H9 (cell line): ENCODE measurements at places on chromosomes 4 and X. TPM values are rescaled to one million over a fixed set of nuclear protein-coding genes. Genes with fewer than 3 reads are reported as not detected.

DNA sequence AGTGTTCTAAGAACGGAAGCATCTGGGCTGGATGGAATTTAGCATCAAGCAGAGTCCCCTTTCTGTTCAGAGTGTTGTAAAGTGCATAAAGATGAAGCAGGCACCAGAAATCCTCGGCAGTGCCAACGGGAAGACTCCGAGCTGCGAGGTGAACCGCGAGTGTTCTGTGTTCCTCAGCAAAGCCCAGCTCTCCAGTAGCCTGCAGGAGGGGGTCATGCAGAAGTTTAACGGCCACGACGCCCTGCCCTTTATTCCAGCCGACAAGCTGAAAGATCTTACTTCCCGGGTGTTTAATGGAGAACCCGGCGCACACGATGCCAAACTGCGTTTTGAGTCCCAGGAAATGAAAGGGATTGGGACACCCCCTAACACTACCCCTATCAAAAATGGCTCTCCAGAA is 29.4 kb downstream of the NSD2 start:
- H3K27me3 ChIP-seq, result no peaks in the 10 kb centered on the region
- H3K4me1 ChIP-seq, result no peaks in the 10 kb centered on the region
- no peak for DNase-seq
- H3K27ac ChIP-seq, result no peak overlapping the region

Gene EDA2R
- total RNA-seq, result 6.6 and 8.3 TPM in 2 replicates

DNA sequence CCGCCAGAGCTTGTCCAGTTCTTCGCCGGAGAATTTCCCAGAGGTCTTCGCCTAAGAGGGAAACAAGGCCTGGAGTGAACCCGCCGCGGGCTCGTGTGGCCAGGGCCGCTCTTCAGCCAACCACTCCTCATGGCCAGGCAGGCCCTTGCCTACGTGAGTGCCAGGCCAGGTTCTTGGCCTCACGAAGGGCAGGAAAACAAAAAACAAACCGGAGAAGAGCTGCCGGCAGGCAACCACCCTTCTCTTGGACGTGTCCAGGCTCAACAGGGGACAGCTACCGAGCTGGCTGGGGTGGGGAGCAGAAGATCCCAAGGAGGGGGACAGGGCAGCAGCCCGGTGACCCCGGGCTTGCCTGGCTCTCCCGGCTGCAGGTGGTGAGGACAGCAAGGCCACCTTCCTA is 13.3 kb downstream of the LRPAP1 start:
- no peaks in the 10 kb centered on the region; the same call in 1 of the 2 replicates for H3K4me1 ChIP-seq
- H3K27ac ChIP-seq, result no peak overlapping the region
- no peak overlapping the region for H3K4me3 ChIP-seq
- no peaks in the 10 kb centered on the region for H3K27me3 ChIP-seq

Gene YIPF7
- total RNA-seq, result not detected in 2 replicates

GRCh38 chr4:108227923-108228322 is 59.2 kb upstream of the LEF1 start:
- H3K27ac ChIP-seq, result no peak overlapping the region
- no peak for DNase-seq
- H3K36me3 ChIP-seq, result no peaks in the 10 kb centered on the region
- no peaks in the 10 kb centered on the region for H3K27me3 ChIP-seq
- H3K4me3 ChIP-seq, result no peak overlapping the region

GRCh38 chrX:153959649-153960048 is 12.0 kb downstream of the HCFC1 start:
- no peaks in the 10 kb centered on the region for H3K27me3 ChIP-seq
- DNase-seq, result no peak
- H3K4me1 ChIP-seq, result no peaks in the 10 kb centered on the region
- no peak overlapping the region for H3K27ac ChIP-seq

- H3K4me3 ChIP-seq, result no peak overlapping the region
- H3K27me3 ChIP-seq, result no peaks in the 10 kb centered on the region
- H3K4me1 ChIP-seq, result no peaks in the 10 kb centered on the region
- H3K27ac ChIP-seq, result no peak overlapping the region
- peaks cover 11% of the 10 kb centered on the region for H3K36me3 ChIP-seq
These were observed 67.8 kb upstream of the ANXA3 start for GRCh38 chr4:78483811-78484210.

GRCh38 chrX:48472851-48473703 is 2.9 kb upstream of the FTSJ1 start:
- no peak for DNase-seq
- no peak overlapping the region; the same call in 1 of the 2 replicates for H3K4me3 ChIP-seq
- no peaks in the 10 kb centered on the region for H3K27me3 ChIP-seq

- peaks cover 22% of the 10 kb centered on the region for H3K36me3 ChIP-seq
- DNase-seq, result no peak
- H3K27me3 ChIP-seq, result no peaks in the 10 kb centered on the region
- peaks cover 21% of the 10 kb centered on the region for H3K4me1 ChIP-seq
- H3K27ac ChIP-seq, result no peak overlapping the region
These were observed 34.9 kb downstream of the ELF2 start for GRCh38 chr4:139142087-139142486.

- H3K4me3 ChIP-seq, result peak overlapping the region; percentile 86
- H3K36me3 ChIP-seq, result peaks cover 8% of the 10 kb centered on the region
- peaks cover 12% of the 10 kb centered on the region; the same call in 1 of the 2 replicates for H3K4me1 ChIP-seq
- no peak overlapping the region for H3K27ac ChIP-seq
- H3K27me3 ChIP-seq, result peaks cover 32% of the 10 kb centered on the region; the same call in 1 of the 2 replicates
- DNase-seq, result no peak
These were observed 636 bp downstream of the BCOR start for GRCh38 chrX:40097141-40097503.

DNA sequence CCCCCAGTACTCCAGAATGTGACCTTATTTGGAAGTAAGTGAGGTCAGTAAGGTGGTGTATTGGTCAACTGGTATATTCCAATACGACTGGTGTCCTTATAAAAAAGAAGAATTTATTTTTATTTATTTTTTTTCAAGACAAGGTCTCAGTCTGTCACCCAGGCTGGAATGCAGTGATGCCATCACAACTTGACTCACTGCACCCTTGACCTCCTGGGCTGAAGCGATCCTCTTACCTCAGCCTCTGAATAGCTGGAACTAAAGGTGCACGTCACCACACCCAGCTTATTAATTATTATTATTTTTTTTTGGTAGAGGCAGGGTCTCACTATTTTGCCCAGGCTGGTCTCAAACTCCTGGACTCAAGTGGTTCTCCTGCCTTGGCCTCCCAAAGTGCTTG is 115.1 kb upstream of the PITX2 start:
- H3K27ac ChIP-seq, result no peak overlapping the region
- no peaks in the 10 kb centered on the region for H3K27me3 ChIP-seq
- DNase-seq, result no peak
- H3K4me1 ChIP-seq, result no peaks in the 10 kb centered on the region
- no peaks in the 10 kb centered on the region for H3K36me3 ChIP-seq
- H3K4me3 ChIP-seq, result no peak overlapping the region

- no peak for DNase-seq
- no peaks in the 10 kb centered on the region for H3K27me3 ChIP-seq
- no peak overlapping the region for H3K27ac ChIP-seq
- H3K4me3 ChIP-seq, result no peak overlapping the region
- H3K4me1 ChIP-seq, result no peaks in the 10 kb centered on the region
- peaks cover 35% of the 10 kb centered on the region for H3K36me3 ChIP-seq
These were observed 176.5 kb downstream of the AR start for GRCh38 chrX:67720344-67720743.
